ENCODE measurements at places on chromosomes 3 and 15.

- DNase-seq, result no peak
These were observed 271.7 kb upstream of the LRRC3B start for GRCh38 chr3:26350853-26351252.

GRCh38 chr3:135440746-135441145, 524.8 kb upstream of the PPP2R3A start:
- no peak for DNase-seq

DNA sequence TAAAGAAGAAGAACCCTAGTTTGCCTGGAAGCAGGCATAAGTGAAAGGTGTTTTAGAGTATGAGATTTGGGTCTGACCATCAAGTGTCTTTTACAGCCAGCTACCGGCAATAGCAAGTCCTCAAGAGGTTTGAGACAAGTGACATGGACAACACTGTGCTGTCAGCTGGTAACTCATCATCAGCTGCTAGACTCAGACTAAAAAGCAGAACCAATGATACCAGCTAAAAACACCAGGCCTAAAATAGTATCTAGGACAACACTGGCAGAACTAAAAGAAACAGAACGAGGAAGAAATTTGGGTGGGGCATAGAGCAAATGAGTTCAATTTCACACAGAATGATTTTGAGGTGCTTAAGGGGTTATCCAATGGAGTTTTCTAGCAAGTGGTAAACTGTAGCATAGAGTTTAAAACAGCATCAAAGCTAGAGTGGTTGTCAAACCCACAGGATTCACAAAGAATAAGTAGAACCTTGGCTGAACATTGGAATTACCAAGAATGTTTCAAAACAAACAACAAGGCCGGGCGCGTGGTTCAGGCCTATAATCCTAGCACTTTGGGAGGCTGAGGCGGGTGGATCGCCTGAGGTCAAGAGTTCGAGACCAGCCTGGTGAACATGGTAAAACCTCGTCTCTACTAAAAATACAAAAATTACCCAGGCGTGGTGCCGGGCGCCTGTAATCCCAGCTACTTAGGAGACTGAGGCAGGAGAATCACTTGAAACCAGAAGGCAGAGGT, 3.9 kb downstream of the CIAO2A start:
- DNase-seq, result no peak

GRCh38 chr3:66133853-66134445, 86.9 kb upstream of the SLC25A26 start:
- DNase-seq, result no peak

- peak; percentile 58 for DNase-seq
These were observed 23.4 kb downstream of the WHAMM start for GRCh38 chr15:82832601-82833361.

DNA sequence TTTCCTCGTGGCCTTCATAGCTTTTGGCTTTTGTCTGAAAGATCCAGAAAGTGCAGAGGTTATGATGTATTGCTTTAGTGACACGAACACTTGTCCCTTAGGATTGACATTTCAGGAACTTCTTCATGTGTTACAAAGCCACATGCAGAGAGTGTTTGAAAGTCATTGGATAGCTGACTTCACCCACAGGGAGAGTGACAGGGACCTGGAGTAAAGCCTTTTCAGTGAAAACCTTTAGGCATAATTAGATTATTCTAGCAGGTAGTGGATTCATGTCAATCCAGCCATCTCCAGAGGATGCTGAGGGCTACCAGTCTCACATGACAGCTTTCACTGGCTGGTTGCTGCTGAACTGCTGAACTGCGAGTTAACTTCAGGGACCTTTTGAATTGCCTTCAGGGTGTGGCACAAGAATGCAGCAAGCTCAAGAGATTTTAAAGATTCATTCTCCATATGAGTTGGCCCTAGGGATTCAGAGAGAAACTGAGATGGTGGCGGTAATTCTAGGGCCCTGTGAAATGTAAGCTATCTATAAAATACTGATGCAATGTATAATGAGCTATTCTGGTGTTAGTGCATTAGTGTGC, 267.0 kb upstream of the GOLIM4 start:
- no peak for DNase-seq

DNA sequence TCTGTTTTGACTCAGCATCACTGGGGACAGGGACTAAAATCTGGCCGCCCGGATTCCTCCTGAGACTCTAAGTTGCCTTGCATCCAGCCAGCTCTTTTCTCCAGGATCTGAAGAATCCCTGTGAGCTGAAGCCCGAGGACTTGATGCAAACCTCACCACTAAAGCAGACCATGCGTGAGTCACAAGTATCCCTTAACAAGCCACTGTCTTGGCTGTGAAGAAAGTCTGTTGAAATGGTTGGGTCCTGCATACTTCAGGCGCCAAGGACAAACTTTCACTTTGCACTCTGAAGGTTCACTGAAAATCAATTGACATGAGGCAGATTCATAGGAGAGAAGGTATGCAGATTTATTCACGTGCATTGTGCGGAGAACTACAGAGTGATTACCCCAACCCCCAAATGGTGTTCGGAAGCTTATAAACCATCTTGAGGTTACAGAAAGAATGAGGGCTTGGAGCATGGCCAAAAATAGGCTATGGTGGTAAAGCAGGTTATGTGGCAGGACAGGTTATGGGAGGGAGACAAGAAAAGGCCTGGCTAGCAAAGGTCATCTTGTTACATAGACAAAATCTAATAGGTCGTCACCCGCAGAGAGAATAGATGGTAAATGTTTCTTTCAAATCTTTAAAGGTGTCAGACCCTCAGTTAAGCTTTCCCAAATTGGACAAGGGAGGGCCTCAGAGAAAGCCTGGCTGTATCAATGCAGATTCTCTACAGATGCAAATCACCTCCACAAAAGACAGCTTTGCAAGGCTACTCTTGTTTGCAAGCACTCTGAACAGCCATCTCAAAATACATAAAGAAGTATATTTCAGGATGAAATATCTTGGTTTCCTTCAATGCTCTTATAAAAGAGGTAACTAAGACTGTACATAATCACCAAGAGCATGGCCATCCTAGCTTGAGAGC, 126.3 kb upstream of the PLAAT1 start:
- no peak for DNase-seq

DNA sequence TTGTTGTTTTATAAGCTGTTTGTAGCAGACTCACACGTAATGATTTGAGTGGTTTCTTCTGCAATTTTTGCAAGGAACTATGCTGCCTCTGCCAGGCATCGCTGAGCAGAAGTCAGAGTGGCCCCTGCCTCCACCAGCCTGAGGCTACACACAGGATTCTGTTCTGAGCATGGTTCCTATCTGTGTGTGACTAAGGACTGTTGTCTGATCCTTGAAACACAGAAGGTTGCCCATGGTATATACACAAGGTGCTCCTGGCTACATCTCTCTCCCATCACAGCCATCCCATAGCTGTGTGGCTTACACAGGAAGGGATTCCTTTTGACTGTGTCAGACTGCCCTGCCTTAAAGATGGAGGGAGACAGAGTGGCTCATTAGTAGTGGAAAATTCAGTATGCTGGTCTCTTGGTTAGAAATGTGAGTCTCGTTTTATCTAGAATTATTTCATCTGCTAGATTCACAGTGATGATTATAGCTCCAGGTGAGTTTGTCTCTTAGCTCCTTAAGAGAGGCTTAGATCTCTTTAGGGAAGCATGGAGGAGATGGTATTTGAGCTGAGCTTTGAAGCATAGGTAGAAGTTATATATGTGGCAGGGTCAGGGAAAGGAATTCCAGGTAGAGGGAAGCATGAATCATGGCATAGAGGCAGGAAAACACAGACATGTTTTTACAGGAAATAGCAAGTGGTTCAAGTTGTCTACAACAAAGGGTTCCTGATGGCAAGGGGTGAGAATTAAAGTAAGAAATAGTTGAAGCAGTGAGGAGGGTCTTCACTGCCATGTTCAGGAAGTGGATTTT, 37.5 kb downstream of the SNAPC5 start:
- no peak for DNase-seq

DNA sequence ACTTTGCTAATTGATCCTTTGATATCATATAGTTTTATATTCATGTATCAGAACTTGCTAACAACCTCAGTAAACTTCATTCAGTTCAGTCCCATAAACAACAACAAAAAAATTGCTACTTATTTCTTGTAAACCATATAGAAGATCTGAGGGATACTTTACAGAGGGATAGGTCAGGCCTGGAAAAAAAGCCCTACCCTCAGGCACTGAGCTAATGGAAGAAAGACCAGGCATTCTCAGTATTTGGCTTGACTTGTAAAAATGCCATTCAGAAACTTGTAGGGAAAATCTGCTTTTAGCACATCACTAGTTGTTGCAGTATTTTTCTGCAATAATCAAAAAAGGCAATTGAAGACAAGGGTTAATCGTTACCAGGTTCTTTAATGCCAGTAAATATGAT, 33.1 kb downstream of the ARMC8 start:
- DNase-seq, result no peak

- DNase-seq, result no peak
These were observed 69.3 kb downstream of the NTRK3 start for GRCh38 chr15:88187195-88187594.

GRCh38 chr3:162130582-162130981, 634.0 kb downstream of the OTOL1 start:
- DNase-seq, result no peak

DNA sequence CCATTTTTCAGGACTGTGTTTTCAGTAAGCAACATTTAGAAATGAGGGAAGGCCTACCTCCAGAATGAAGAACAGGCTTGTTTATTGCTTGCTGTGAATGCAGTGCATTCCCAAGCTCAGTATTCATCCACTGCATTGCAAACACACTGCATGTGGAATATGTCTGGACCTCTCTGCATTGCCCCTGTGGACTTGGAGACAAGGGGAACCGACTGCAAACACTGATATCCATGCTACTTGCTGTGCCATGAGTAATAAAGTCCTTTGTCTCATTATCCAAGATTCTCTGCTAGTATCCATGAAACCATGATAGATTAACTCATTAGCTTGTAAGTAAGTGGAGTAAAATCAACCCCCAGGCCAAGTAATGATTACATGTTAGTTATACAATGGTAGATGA, 301.2 kb upstream of the NR2E3 start:
- DNase-seq, result no peak

DNA sequence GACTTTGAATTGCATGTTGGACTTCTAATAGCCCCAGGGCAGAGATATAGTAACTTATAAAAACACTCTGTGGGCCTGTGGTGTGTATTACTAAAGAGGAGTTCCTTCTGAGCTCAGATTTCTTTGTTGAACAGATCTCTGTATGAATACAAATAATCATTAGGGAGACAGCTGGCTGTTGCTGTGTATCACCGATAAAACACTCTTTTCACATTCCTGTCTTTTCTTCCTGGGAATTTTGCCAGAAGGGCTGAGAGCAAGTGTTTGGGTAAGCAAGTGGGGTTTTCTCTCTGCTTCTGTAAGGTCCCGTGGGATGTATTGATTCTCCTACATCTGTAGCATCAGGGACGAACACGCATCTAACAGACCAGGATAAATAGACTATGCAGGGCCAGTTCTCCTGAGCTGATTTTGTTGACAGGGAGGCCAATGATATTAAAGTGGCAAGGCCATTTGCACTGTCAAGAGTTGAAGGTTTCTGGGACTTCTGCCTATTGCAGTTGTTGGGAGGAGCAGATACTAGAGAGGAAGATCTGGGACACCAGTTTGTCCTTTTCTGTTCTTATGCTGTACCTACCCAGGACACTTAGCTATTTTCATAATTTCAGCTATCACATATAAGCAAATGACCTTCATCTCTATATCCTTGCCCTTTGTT, 225.9 kb upstream of the CD96 start:
- no peak for DNase-seq

- no peak for DNase-seq
These were observed 67.8 kb downstream of the DHX30 start for GRCh38 chr3:47870702-47871260.

DNA sequence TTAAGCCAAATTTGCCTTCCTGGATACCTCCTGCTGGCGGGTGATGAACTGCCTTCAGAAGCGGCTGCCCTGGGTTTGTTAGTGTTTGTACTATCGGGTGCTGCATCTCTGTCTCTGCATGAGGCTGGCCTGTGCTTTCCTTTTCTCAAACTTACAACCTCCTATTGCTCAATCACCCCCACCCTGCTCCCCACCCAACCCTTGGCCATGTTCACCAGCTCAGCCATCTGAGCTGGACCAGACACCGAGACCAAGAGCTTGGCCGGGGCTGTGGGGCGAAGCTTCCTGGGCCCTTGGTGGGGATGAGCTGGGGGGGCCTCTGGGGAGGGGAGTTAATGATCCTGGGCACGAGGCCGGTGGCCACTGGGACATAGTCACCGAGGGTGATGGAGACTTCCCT, 16.8 kb upstream of the FBLN2 start:
- DNase-seq, result no peak

DNA sequence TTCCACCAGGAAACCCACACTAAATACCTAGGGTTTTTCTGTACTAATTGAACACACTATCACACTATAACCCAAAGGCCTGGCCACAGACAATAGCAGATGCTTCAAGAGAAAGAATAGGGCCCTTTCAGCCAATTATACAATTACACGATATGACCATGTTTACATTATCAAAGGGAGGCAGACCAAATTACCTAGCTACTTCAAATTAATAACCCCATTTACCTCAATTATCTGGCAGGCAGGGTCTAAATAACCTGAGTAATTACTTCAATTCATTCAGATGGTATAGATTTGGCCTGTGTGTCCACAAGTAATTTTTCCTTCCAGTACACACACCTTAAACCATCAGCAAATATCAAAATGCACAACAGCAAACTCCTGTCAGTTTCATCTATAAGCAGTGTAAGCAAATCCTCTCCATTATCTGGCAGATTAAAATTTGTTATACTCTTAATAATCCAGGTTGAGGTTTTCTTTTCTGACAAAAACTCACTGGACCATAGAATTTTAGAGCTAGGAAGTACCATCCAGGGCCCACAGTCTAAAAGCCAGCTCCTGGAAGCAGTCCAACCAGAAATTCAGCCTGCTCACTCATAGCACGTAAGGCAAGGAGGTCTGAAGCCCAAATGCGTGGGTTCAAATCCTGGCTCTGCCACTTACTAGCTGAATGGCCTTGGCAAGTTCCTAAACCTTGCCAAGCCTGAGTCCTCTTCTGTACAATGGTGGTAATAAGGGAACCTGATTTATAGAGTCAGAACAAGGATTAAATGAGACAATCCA, 51.8 kb downstream of the RFTN1 start:
- no peak for DNase-seq

DNA sequence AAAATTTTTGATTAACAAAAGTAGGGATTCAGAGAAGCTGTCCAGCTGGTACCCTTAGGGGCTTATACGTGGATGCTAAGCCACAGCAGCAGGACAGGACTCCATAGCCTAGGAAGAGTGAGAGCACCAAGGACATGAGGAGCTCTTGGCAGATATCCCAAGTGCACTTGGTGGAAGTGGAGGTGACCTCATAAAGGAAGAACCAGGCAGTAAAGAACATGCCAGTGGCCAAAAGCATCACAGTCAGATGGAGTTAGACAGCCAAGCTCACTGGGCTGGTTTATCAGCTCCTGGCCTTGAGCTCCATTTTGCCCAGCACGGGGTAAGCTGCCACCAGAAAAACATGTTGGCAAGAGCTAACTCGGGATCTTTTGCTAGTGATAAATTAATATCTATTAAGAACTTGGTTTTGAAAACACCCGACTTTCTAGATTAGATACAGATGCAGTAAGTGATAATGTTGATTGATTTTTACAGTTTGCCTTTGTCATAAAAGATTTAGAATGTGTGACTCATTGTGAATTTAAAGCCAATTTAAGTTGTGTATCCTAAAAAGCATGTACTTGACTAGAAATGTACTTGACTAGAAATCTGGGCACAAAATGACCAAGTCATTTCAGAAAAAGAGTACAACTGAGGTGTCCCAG, 108.0 kb downstream of the CMSS1 start:
- DNase-seq, result no peak

Measured in stimulated activated CD4-positive, alpha-beta T cell treated with anti-CD3 and anti-CD28 coated beads, Interleukin-4, amount 100 ng/mL, for 24 hours (primary cell).